ENCODE measurements at places on chromosomes 5 and 9. TPM values are rescaled to one million over a fixed set of nuclear protein-coding genes. Genes with fewer than 3 reads are reported as not detected.

GRCh38 chr9:37437621-37438020 is 15.1 kb downstream of the GRHPR start:
- no peak for DNase-seq
- H3K4me1 ChIP-seq: no peaks in the 10 kb centered on the region
- H3K27ac ChIP-seq: no peak overlapping the region
- peaks cover 42% of the 10 kb centered on the region for H3K36me3 ChIP-seq
- H3K4me3 ChIP-seq: no peak overlapping the region

- no peaks in the 10 kb centered on the region for H3K4me1 ChIP-seq
- H3K27ac ChIP-seq: no peak overlapping the region
- H3K27me3 ChIP-seq: no peaks in the 10 kb centered on the region
- H3K36me3 ChIP-seq: peaks cover 71% of the 10 kb centered on the region
- H3K4me3 ChIP-seq: no peak overlapping the region
- no peak for DNase-seq
These were observed 16.3 kb upstream of the MAML1 start for GRCh38 chr5:179716286-179716685.

DNA sequence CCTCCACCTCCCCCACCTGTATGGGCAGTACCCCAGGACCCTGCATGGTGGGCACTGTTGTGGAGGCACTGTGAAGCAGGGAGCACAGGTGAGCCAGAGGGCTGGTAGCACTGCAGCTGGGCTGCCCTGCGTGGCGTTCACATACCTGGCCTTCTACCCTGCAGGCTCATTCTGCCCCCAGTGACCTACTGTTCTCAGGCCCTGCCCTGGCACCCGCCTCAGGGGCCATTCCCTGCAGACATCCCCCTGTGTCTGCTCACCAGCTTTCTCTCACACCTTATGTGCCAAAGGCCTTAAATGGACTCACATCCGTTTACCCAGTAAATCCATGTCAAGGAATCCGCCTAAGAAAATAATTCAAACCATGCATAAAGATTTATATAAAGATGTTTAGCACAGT is 196.5 kb downstream of the CRB2 start:
- no peak overlapping the region for H3K27ac ChIP-seq
- DNase-seq: no peak
- no peak overlapping the region for H3K4me3 ChIP-seq
- H3K36me3 ChIP-seq: no peaks in the 10 kb centered on the region
- no peaks in the 10 kb centered on the region for H3K27me3 ChIP-seq

The CD74 gene
- 8.9 TPM for total RNA-seq

- no peaks in the 10 kb centered on the region for H3K27me3 ChIP-seq
- H3K27ac ChIP-seq: peak overlapping the region; percentile 61
- peak overlapping the region; percentile 69 for H3K4me3 ChIP-seq
- no peaks in the 10 kb centered on the region for H3K36me3 ChIP-seq
- no peaks in the 10 kb centered on the region for H3K4me1 ChIP-seq
These were observed 1829.6 kb upstream of the NUDT12 start for GRCh38 chr5:105392122-105392709.

The SPINK7 gene
- total RNA-seq: not detected

GRCh38 chr9:90979138-90979551 is 177.5 kb downstream of the SYK start:
- no peaks in the 10 kb centered on the region for H3K4me1 ChIP-seq
- H3K36me3 ChIP-seq: no peaks in the 10 kb centered on the region
- H3K27me3 ChIP-seq: no peaks in the 10 kb centered on the region
- H3K4me3 ChIP-seq: no peak overlapping the region
- no peak for DNase-seq

- no peaks in the 10 kb centered on the region for H3K27me3 ChIP-seq
- DNase-seq: no peak
- no peaks in the 10 kb centered on the region for H3K36me3 ChIP-seq
- H3K4me1 ChIP-seq: no peaks in the 10 kb centered on the region
These were observed 112.1 kb downstream of the NUDT12 start for GRCh38 chr5:103450333-103451061.

DNA sequence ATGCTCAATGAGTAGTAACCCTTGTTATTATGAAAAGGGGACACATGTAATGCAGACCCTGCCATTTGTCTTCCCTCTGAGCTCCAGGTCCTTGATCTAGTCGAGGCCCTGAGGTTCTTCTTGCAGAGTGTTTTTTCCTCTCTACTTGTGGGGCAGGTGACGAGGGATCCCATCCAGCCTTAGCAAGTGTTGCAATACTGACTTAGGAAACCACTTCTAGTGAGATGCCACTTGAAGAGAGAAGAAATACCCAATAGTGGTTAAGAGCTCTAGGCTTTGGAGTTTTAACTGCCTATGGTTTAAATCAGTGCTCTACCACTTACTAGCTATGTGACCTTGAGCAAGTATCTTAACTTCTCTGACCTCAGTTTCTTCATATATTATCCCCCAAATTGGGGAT is 10.2 kb downstream of the PPARGC1B start:
- no peaks in the 10 kb centered on the region for H3K4me1 ChIP-seq
- no peak for DNase-seq
- H3K27me3 ChIP-seq: no peaks in the 10 kb centered on the region
- no peaks in the 10 kb centered on the region for H3K36me3 ChIP-seq
- no peak overlapping the region for H3K4me3 ChIP-seq
- H3K27ac ChIP-seq: no peak overlapping the region

DNA sequence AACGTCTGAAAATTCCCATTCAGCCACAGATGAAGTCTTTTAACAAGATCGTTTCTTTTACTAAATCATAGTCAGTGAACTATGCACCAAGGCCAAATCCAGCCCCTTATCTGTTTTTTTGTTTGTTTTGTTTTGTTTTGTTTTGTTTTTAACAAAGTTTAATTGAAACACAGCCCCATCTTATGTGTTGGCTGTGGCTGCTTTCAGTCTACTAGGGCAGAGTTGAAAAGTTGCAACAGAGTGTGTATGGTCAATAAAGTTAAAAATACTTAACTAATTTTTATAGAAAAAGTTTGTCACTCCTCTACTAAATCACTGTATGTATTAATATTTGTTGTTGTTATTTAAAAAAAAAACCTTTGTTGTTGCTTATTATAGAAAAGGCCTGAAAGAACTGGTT is 137.1 kb downstream of the CAAP1 start:
- no peaks in the 10 kb centered on the region for H3K4me1 ChIP-seq
- no peak overlapping the region for H3K27ac ChIP-seq
- DNase-seq: no peak
- no peaks in the 10 kb centered on the region for H3K36me3 ChIP-seq

GRCh38 chr9:133029994-133030316 is 842 bp upstream of the GTF3C5 start:
- peaks cover 12% of the 10 kb centered on the region for H3K36me3 ChIP-seq
- no peak for DNase-seq
- peaks cover 17% of the 10 kb centered on the region for H3K4me1 ChIP-seq
- H3K27me3 ChIP-seq: no peaks in the 10 kb centered on the region

GRCh38 chr5:80246995-80247729 is 8.7 kb downstream of the SERINC5 start:
- peak; percentile 83 for DNase-seq
- H3K27me3 ChIP-seq: no peaks in the 10 kb centered on the region
- H3K4me1 ChIP-seq: peaks cover 33% of the 10 kb centered on the region
- H3K27ac ChIP-seq: peak overlapping the region; percentile 34
- H3K4me3 ChIP-seq: peak overlapping the region; percentile 46

DNA sequence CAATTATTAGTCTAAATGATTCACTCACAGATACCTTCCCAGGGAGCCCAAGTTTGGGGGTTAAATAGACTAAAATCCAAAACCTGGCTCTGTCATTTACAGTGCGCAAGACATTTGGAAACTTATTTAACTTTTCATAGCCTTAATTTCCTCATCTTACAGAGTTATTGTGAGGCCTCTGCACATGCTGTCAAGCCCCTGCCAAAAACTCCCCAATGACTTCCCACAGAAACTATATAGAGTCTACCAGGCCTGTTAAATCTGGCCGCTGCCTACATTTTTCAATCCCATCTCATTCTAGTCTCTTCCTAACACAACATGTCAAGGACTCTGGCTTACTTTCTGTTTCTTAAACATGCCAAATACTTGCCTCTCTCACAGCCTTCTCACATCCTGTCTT is 412.5 kb downstream of the ELAVL2 start:
- H3K4me1 ChIP-seq: no peaks in the 10 kb centered on the region
- H3K27me3 ChIP-seq: no peaks in the 10 kb centered on the region
- no peak overlapping the region for H3K27ac ChIP-seq
- no peak for DNase-seq

GRCh38 chr5:52132053-52132452 is 655.7 kb upstream of the ITGA1 start:
- no peaks in the 10 kb centered on the region for H3K4me1 ChIP-seq
- no peaks in the 10 kb centered on the region for H3K36me3 ChIP-seq
- DNase-seq: no peak

The ALDH1A1 gene
- 0.44 TPM for total RNA-seq

GRCh38 chr5:73179730-73180129 is 6.7 kb downstream of the TMEM174 start:
- H3K4me1 ChIP-seq: no peaks in the 10 kb centered on the region
- H3K36me3 ChIP-seq: no peaks in the 10 kb centered on the region
- H3K27me3 ChIP-seq: no peaks in the 10 kb centered on the region
- no peak overlapping the region for H3K27ac ChIP-seq
- no peak overlapping the region for H3K4me3 ChIP-seq
- DNase-seq: no peak

The NOXA1 gene
- 13.2 TPM for total RNA-seq

DNA sequence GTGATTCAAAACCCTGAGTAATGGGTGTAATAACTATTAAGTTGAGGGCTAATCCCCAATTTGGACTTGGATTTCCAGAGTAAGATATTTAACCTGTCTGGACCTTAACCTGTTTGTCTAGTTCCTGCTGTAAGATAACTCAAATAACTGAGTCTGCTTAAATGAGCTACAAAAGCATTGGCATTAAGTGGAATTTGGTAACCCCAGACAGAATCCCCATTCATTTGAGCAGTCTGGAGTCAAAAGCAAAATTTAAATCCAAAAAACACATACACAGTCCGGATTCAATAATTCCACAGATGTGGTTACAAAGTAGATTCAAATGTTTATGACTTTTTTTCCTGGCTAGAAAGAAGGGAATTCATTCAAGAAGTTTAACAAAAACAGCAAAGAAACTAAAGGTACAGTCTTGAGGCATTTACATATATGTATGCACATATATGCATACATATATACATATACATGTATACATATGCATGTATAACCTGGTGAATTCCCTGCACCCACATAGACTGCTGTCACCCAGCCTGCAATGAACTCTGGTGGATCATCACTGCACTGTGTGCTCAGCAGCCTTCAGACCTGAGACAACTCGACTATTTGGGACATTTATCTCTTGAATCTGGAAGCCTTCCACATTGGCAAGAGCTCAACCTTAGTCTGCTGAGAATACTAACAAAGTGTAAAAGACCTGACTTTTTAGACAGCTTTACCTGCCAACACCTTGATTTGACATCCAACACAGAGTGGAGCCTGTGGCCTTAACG is 205.4 kb downstream of the LURAP1L start:
- no peak overlapping the region for H3K4me3 ChIP-seq
- no peak overlapping the region for H3K27ac ChIP-seq
- H3K27me3 ChIP-seq: no peaks in the 10 kb centered on the region

The ADAMTSL1 gene
- total RNA-seq: not detected

GRCh38 chr9:26655166-26655565 is 237.4 kb downstream of the CAAP1 start:
- no peaks in the 10 kb centered on the region for H3K4me1 ChIP-seq
- H3K27me3 ChIP-seq: 0 out of 2 replicates have a peak, but pooled peaks cover 5% of the 10 kb centered on the region
- no peak overlapping the region for H3K27ac ChIP-seq
- H3K4me3 ChIP-seq: no peak overlapping the region
- no peaks in the 10 kb centered on the region for H3K36me3 ChIP-seq
- DNase-seq: no peak

GRCh38 chr5:35383041-35383440 is 152.8 kb upstream of the PRLR start:
- no peak for DNase-seq
- no peaks in the 10 kb centered on the region for H3K36me3 ChIP-seq
- no peak overlapping the region for H3K27ac ChIP-seq
- H3K4me3 ChIP-seq: no peak overlapping the region
- H3K27me3 ChIP-seq: no peaks in the 10 kb centered on the region

DNA sequence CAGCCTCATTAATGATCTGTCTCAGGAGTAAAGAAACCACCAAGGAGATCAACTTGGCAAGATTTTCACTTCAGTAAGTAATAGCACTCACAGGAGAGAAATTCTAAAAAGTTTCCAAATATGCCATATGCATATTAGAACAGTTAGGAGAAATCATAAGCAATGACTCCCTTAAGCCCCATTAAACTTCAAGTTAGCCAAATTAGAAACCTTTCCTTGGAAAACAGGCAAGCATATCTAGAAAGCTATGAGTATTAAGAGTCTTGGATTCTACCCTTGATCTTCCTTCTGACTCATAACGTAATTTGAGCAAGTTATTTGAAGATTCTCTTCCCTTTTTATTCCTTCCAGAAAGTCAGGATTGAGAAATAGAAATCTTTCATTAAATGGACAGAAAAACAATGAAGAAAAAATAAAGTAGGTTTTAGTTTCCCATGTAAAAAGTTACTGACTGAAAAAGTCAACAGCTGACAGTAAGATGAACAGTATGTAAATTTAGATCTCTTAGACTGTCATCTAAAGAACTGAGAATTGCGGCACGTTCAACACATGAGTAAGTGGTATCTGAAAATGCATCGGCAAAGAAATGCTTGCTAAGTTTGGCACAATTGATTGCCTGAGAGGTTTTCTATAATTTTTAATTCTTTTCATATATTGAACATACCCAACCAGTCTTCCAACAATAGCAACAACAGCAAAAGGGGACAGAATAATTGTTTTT is 565.7 kb upstream of the FTMT start:
- H3K4me1 ChIP-seq: no peaks in the 10 kb centered on the region
- H3K27me3 ChIP-seq: no peaks in the 10 kb centered on the region
- H3K4me3 ChIP-seq: no peak overlapping the region
- DNase-seq: no peak
- H3K27ac ChIP-seq: no peak overlapping the region

- no peaks in the 10 kb centered on the region for H3K36me3 ChIP-seq
- H3K4me3 ChIP-seq: no peak overlapping the region
- DNase-seq: no peak
- peaks cover 33% of the 10 kb centered on the region for H3K27me3 ChIP-seq
These were observed 15.1 kb upstream of the CXCL14 start for GRCh38 chr5:135593886-135594285.

The CENPK gene
- 21.4 TPM for total RNA-seq

GRCh38 chr9:124125651-124125977 is 114.0 kb downstream of the LHX2 start:
- no peak overlapping the region for H3K4me3 ChIP-seq
- no peaks in the 10 kb centered on the region for H3K36me3 ChIP-seq
- H3K4me1 ChIP-seq: peaks cover 11% of the 10 kb centered on the region
- H3K27me3 ChIP-seq: no peaks in the 10 kb centered on the region
- DNase-seq: no peak
